Gastrocnemius medialis (tissue), 4 donors: ENCODE measurements at places on chromosomes 12 and 14.

DNA sequence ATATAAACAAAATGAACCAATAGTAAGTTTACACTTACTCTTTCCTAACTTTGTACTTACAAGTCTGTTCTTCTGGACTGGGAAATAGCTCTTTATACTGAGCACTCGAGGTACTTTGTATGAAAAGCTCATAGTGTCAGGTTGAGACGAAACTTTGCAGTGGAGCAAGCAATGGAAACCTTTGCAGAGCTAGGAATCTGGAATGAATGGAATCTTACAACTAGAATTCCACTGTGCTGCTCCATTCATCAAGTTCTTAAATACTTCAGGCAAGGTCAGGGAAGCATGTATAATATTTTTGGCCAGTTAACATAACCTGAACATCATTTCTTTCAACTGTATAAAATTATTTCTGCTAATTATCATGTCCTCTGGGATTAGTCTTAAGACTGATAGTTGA, 1327.5 kb upstream of the FLRT2 start:
- DNase-seq: no peak

- DNase-seq: no peak
Observed at GRCh38 chr12:87155621-87156020, 873.6 kb downstream of the C12orf50 start.

DNA sequence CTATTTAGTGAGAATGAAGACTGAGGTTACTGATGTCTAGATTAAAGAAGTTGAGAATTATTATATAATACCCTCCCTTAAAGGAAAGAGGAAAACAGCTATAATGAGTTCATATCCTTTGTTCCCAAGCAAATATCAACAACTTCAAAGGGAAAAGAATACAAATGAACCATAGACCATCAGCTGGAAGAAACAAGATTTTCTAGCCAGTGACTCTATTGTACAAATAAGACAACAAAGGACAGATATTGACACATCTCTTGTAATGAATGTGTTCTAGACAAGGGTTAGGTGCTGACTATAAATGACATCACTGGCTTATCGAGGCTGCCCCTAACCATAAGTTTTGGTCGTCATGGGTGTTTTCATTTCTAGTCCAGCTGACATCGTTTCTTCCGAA, 48.2 kb downstream of the SLC38A4 start:
- no peak for DNase-seq

DNA sequence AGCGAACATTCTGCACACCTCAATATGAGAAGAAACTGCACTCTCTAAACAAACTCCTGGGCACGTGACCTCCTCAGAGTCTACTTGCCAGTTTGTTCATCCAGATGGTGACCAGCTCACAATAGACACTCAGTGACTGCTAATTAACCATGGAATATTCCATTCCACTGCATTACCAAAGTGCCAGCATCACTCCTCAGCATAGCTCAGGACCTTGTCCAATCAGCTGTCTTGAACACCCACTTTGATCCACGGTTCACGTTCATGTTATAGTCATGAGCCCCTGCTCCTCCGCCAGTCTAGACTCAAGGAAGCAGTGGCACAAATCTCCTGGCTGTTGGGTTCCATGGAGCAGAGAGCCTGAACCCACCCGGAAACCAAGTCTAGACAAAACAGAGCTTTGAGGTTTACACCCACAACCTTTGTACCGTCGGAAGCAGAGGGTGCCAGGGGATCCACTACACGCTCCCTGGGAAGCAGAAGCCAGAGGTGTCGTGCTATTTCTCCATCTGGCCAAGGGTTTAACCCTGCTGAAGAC, 285.3 kb downstream of the ZFP36L1 start:
- DNase-seq: no peak

GRCh38 chr12:85741046-85741445, 95.2 kb downstream of the RASSF9 start:
- no peak for DNase-seq

GRCh38 chr12:70617450-70617849, 19.8 kb downstream of the PTPRB start:
- no peak for DNase-seq

DNA sequence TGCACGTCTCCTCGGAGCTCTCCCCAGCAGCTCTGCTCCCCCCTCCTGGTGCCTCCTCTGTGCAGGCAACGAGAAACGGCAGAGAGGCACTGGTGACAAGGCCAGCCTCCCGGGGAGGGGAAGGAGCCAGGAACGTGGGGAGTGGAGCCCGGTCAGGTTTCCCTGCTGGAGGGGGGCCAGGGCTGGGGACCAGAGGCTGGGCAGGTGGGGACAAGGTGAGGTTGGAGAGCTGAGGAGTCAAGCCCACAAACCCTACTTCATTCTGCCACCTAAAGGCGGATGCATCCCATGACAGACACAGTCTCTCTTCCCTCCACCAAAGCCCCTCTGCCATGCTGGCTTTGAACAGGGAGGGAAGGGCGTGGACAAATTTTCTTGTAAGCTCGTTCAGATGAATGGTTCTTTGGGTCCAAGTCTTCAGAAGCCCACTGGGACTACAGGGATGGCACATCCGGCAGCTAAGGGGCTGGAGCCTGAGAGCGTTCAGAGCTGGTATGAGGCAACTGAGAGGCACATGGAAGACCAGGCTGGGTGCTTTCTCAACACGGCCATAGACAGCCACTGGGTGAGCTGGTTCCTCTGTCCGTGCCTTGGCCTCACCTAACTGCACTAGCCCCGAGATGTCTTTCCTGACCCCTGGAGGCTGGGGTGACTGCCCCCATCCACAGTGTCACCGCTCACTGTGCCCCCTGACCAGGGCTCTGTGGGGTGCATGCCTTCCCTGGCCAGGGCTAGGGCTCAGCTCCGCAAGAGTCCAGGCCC, 105.9 kb downstream of the RBM19 start:
- no peak for DNase-seq

- no peak for DNase-seq
Observed at GRCh38 chr12:64385468-64385867, 5.1 kb downstream of the C12orf56 start.
